ENCODE measurements at places on chromosomes 2 and 18.

- no peak for DNase-seq
These were observed 66.2 kb downstream of the MDH1 start for GRCh38 chr2:63654959-63655358.

GRCh38 chr2:201413143-201413542, 38.1 kb downstream of the TRAK2 start:
- DNase-seq, result no peak

DNA sequence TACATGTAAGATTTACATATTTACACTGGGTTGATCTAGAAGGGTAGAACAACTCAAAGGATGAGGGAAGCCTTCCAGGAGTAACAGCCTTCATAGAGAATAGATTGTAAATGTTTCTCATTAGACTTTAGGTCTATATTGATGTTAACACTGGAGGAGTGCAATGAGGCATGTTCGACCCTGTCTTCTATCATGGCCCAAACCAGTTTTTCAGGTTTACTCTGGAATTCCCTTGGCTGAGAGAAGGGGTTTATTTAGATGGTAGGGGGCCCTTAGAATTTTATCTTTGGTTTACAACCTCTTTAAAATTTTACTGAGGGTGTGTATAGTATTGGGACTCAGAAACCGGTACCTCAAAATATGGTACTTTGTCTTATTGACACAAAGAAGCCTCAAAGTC, 634.9 kb upstream of the PIK3C3 start:
- DNase-seq, result no peak

DNA sequence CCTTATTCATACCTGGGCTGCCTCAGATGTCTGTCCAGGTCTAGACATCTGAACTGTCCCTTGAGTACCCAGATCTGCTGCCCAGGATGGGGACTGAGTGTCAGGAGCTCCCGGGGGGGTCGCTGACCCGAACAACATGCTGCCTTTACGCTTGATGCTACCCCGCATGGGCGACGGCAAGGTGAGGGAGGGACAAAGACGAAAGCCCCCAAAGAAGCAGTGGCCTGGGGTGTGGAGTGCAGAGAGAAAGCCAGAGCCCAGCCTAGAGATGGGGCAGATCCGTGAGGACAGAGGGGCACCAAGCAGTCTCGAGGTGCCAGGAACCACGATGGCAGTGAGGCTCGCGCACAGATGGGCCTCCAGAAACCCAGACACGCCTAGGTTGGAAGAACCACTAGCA, 234.7 kb downstream of the ATAD2B start:
- DNase-seq, result no peak

DNA sequence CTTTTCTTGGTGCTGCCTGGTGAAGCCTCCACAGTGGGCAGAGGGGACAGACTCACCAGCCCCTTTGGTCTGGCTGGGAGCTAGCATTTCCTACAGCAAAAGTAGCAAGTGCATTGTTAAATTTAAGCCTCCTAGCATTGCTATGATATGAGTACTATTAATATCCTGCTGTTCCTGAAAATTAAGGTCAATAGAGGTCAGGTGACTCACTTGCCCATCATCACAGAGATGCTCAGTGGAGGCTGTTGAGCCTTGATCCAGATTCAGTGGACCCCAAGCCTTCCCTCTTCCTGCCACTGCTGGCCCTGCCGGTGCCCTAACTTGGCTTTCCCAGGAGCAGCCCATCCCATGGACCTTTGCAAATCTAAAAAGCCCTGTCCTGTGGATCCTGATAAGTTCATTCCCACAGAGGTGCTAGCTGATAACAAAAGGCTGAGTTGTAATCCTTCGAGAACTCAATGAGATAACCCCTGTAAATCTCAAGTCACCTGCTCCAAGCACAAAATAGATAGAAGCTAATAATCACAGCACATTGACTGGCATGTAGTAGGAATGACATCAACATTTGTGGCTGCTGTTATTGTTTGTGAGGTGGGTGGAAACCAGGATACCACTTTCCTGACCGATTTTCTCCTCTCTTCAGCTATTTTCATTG, 84.4 kb downstream of the THNSL2 start:
- DNase-seq, result no peak

GRCh38 chr2:169363560-169364150, 1.3 kb upstream of the LRP2 start:
- peak; percentile 66 for DNase-seq

- DNase-seq, result no peak
These were observed 110.2 kb upstream of the TRIB2 start for GRCh38 chr2:12606472-12607000.

DNA sequence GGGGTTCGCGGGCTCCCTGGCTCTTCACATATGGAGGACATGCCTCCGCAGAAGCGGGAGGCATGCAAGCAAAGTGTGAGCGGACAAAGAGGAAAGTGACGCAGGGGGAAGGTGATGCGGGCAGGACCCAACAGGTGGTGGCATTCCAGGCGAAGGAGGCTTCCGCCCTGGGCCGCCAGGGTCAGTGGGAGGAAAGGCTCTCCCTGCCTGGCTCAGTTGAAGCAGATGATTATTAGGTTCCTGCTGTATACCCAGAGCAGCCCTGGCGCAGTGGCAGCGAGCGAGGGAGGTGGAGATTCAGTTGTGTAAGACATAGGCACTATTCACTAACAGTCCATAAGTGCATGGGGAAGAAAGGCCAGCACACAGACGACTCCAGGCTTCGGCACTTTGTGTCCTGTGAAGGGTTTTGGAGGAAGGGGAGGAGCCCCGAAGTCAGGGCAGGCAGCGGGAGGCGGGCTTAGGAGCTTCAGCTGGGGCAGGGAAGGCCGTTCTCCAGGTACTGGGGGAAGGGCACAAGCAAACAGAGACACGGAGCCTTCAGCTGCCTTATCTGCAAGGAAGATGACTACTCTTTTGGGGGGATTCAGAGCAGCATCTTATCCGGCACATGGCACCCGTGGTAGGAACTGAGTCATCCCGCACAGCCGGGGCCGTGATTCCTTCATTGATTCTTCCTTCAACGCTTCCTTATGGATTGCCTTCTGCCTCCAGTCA, 89.8 kb downstream of the TGOLN2 start:
- no peak for DNase-seq

DNA sequence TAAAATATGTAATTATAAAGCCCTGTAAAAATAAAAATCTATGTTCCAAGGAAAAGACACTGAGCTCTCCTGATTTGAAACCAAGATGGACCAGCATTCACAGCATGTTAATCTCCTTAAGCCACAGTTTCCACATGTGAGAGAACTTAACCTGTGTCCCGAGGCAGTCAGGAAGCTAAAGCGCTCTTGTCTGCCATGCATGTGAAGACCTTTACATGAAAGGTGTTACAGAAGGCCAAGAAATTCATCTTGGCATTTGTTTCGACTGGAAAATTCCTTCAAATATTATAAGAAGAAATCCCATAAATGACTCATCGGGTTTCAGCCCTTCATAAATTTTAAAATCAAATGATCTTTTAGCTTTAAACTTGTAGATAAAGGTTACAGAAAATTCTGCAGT, 328.6 kb downstream of the CDH2 start:
- DNase-seq, result no peak

DNA sequence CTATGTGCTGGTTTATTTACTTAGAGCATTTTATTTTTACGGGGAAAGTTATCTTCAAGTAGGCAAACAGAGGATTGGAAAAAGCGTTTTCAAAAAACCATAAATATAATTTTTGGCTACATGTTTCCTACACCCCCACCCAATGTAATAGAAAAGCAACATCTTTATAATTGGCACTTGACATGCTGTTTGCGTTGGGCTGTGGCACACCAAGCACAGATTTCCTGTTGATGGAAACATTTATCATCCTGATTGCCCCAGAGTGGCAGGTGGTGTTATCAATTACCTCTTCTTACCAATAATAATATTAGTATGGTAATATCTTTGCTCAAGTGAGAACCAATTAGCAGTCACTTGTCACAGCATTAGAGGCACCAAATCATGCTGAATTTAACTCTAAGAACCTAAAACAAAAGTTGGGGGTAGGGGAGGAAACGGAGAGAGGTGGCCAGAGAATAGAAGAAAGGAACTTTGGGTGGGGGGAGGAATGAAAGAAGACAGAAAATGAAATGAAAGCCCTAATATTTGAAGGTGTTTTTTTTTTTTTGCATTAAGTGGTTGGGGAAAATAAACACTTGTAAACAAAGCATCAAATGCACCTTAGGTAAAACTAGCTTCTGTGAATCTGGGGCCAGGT, 3.8 kb upstream of the SALL3 start:
- DNase-seq, result no peak

- DNase-seq, result no peak
These were observed 93.6 kb upstream of the NFATC1 start for GRCh38 chr18:79302120-79302519.

GRCh38 chr18:62389761-62390481, 64.8 kb downstream of the TNFRSF11A start:
- no peak for DNase-seq

DNA sequence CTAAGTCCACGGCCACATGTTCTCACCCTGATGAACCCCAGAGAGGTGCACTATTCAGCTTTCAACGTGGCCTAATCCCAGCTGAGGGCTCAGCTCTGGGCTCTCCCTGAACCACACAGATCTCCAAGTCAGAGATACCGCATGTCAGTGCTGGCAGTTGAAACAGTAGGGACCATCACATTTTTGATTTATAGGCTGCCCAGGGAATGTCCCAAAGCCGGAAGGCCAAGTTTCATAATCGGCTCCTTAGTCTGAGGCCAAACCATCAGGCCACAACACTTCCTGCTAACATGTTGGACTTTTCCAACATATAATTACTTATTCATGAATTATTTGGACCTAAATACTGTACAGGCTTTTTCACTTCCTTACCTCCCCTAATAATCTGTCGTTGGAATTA, 91.9 kb upstream of the KLHL29 start:
- peak; percentile 44 for DNase-seq

GRCh38 chr18:55442561-55442960, 145.4 kb downstream of the TCF4 start:
- no peak for DNase-seq

- DNase-seq, result no peak
These were observed 950 bp downstream of the KLHL30 start for GRCh38 chr2:238139196-238140039.

GRCh38 chr2:173963817-173964564, 1.2 kb downstream of the SP3 start:
- DNase-seq, result peak; percentile 95

- DNase-seq, result no peak
These were observed 172.2 kb upstream of the RASGRP3 start for GRCh38 chr2:33304032-33304864.

DNA sequence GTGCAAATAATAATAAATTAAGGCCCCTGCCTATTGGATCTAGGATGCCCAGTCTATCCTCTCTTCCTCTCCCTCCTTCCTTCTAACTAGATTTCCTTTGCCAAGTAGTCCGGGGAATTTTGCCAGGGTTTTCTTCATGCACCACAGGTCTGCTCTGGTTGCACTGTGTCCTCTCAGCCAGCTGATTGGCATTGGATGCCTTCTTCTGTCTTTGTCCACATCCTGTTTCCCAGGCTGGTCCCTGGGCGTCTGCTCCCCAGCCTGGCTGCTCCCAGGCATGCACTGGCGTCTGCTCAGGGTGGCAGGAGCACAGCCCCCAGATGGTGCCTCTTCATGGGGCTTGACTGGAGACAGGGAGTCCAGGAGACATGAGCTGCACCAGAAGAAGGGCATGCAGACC, 66.4 kb downstream of the GALR1 start:
- no peak for DNase-seq

GRCh38 chr2:181656450-181657291, at the start of gene CERKL:
Gene CERKL, minus strand, starts transcription at chr2:181657105. Its CDS starts 99 bp downstream, at chr2:181657006.
- no peak for DNase-seq

DNA sequence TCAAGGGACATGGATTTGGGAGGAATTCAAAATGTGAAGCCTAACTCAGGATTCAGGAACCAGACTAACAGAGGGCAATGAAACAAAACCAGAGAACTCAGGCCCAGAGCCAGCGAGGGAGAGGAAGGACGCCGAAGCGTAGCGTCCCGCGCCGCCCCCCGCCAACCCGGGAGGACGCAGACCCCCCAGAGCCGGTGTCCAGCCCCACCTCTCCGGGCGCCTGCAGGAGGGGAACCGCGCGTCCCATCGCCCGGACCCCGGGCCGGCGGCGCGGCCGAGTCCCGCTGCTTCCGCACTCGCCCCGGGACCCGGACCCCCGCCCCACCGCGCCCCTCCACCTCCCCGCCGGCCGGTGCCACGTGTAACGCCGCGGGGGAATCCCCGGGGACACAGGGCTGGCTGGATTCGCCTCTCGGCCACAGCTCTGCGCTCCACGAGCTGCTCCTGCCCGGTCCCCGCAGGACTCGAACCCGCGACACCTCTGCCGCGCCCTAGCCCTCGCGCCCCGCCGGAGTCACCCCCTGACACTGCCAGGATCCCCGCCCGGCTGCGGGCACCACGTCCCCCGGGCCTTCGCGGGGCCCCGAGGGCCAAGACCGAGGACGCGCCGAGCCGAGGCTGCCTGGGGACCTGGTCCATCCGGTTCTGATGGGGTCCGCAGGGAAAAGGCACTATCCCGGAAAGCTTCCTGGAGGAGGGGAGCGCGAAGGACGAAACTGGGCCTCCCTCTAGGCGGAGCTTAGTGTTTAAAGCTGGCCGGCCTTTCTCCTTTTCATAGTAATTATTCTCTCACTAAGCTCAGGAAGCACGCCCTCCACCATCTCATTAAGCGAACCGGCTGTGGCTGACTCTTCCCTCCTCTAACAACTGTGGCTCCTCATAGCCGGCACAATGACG, 40.4 kb upstream of the FAM124B start:
- no peak for DNase-seq

DNA sequence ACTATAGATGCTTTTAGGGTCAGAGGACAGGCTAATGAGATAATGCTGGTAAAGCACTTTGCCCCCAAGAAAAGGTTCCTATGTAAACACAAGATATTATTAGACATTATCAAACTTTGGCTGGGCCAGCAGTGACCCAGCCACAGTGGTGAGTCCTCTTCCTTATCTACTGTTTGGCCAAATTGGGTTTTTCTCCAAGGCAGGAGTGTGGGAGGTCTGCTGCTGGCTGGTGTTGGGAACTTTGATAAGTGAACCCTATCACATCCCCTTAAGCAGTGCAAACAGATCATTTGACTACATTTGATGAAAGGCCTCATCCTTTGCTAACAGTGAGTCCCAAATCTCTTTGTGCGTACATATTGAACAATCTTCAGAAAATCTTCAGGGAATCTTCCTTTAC, 16.2 kb downstream of the FZD7 start:
- no peak for DNase-seq

DNA sequence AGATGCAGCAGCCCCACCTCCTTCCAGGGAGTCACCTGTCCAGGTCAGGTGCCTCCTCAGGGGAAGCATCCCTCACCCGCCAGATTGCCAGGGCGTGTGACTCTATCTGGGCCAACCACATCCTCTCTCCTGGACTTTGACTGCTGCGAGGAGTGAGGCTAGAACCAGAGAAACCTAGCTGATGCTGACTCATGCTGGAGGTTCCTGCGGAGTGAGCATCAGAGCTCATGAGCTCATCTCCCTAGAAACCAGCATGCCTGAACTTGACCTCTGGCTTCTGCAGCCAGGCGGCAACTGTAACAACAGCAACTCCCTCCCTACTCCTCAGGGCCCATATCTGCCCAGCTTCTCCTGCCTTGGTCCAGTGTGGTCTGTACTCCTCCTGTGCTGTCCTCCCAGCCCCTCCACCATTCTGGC, 28.3 kb upstream of the NT5DC4 start:
- no peak for DNase-seq

GRCh38 chr2:73070643-73071359, 711 bp downstream of the SFXN5 start:
- DNase-seq, result no peak

GRCh38 chr18:26487437-26487836, 60.9 kb downstream of the KCTD1 start:
- no peak for DNase-seq

All from tibial artery (tissue), 4 donors.